Hypothalamus (tissue), 51 donors: ENCODE measurements at places on chromosomes 16 and 17.

DNA sequence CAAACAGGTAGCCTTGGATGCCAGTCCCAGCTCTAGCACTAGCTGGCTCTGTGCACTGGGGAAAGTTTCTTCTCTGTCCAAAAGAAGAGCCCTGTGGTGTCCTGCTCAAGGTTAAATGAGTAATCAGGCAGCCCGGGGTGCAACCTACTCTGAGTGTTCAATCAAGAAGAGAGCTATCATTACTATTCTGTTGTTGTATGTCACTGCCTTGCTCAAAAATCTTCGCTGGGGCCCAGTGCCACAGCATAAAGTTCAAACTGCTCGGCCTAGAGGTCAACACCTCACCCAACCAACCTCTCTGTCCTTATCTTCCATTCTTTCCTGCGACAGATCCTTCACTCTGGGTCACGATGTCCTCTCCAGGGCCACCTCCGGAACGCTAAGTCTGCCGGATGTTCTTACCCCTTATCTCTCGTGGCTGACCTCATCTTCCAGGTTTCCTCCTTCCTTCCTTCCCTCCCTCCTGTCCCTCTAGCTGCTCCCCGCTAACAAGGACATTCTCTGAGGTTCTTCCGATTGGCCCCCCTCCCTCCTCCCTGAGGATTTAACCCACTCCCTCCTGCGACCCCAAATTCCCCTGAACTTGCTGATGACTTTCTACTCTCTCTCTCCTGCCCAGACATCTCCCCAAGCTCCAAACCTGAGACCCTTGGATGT lies 4.4 kb downstream of the FDXR start:
- no peak for DNase-seq

DNA sequence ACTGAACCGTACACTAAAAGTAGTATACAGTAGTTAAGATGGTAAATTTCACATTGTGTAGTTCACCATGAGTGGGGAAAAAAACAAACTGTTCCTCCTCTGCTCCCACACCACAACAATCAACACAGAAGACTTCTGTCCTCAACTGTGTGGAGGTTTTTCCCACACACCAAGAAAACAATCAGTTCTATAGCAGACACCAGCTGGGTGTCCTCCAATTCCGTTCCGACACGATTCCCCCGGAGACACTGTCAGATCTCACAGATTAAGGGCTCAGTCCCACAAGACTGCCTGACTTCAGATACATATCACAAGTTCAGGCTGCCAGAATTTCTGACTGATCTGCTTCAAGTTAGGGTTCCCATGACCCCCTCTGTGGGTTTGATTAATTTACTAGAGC lies 31.8 kb downstream of the BBS2 start:
- DNase-seq = no peak

GRCh38 chr17:55659661-55660060 lies 63.0 kb downstream of the TMEM100 start:
- DNase-seq = no peak

DNA sequence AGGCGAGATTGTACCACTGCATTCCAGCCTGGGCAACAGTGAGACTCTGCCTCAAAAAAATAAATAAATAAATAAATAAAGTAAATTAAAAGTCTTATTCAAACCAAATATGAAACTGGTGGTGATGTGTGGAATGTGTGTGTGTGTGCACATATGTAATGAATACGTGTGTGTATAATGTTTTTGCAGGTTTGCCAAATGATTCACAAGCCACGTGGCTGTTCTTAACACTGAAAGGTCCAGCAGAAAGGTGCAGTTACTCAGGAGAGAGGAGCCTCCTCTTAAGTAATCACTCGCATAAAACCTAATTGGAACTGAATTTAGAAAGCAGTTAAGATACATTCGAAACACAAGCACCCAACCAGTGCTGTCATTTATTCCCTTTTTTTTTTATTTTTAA lies 22.9 kb downstream of the GDE1 start:
- DNase-seq = no peak

GRCh38 chr17:19709841-19710240 lies 6.5 kb downstream of the SLC47A2 start:
- no peak for DNase-seq

- no peak for DNase-seq
Measured at GRCh38 chr16:63530208-63530607, 1494.0 kb upstream of the CDH8 start.

DNA sequence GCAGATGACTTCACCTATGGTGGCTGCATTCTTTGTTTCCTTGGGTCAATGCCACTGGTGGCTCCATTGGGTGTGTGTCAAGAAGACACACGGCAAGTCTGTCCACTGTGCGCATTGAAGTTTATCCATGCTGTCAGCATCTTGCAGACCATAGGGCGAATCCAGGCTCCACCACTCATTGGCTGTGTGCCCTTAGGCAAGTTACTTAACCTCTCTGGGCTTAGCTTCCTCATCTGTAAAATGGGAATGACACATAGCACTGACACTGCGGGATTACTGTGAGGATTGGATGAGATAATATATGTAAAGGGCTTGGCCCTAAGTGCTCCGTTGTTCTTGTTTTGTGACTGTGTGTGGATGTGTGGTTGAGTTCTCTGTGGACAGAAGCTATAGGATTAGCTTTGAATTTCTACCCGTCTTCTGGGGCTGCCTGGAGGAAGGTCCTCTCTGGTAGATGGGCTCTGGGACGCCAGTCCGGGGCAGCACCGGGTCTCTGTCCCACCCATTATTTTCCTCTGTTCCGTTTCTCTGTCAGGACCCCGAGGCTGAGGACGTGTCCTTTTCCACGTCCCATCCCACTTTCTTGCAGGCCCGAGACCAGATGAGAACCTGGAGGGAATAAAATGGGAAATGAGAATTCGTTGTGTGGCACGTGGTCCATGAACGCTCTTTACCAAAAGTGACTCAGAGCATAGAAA lies 178.4 kb downstream of the IRF8 start:
- no peak for DNase-seq

DNA sequence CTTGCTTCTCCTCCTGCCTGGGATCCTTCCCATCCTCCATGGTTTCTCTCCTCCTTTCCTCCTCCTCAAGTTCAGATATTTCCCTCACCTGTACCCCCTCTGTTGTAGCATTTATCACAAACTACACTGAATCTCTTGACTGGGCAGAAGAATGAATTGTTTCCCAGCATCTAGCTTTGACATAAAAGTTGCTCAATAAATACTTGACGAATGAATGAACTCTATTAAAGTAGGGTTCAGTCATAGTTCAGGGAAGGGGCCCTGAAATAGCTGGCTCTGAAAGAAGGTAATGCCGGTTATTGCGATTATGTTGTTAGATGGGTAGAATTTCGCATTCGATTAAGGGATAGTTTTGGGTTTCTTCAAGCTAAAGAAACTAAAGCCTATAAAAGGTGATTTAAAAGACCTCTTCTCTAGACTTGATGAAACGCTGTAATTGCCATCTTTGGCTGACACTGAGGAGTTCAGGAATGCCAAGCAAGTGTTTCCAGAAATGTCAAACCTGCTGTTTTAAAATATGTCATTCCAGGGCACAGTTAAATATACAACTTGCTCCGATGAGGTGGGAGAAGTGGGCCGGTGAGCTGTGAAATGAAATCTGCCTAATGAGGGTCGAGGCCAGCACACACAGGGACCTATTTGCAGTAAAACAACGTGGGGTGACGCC lies 1.0 kb upstream of the CPD start:
- DNase-seq = no peak

DNA sequence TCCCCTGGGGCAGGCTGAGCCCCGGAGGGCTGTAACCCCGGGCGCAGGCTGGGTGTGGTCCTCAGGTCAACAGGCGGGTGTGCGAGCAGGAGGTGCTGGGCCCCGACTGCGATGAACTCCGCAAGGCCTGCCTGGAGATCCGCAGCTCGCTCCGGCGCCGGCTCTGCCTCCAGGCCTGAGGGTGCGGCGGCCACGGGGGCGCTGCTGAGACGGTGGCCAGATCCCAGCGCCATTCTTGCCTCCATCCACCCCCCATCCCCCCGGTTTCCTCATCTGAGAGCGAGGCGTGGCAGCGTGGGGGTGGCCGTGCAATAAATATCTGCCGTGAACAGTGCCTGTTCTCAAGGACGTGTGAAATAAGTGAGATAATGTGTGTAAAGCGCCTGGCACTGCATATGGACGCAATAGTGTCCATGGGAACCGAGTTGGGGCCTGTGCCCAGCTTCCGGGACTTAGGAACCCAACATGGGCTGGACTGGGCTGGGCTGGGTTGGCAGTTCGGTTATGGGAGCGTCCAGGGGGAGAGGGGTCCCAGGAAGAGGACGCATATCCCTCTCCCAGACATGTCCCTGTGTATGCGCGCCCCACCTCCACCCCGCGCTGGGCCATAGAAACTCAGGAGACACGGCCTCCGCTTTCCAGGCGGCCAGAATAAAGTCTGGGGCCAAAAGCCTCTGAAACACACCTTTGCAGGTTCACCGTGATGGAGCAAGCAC lies 15.0 kb downstream of the ZNF213 start:
- peak; percentile 42 for DNase-seq

- no peak for DNase-seq
Measured at GRCh38 chr17:80024206-80024972, 11.3 kb downstream of the TBC1D16 start.

DNA sequence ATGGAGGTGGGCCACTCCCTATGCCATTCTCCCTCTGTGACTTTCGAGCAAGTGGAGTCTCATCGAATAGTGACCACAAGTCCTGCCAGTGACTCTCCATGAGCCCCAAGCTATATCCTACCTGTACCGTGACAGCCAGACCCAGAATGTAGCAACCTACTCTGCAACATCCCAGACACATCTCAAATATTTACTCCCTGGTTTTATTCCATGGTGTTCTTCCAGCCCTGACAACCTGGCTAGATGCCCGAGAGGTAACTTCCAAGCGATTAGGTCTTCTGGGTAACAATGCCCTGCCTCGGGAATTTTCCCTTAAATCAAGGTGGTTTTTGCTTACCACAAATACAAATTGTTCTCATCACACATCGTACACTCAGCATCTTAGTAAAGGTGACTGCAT lies 211.7 kb downstream of the ZFHX3 start:
- DNase-seq = no peak

- no peak for DNase-seq
Measured at GRCh38 chr16:51553314-51553713, 402.2 kb upstream of the SALL1 start.

DNA sequence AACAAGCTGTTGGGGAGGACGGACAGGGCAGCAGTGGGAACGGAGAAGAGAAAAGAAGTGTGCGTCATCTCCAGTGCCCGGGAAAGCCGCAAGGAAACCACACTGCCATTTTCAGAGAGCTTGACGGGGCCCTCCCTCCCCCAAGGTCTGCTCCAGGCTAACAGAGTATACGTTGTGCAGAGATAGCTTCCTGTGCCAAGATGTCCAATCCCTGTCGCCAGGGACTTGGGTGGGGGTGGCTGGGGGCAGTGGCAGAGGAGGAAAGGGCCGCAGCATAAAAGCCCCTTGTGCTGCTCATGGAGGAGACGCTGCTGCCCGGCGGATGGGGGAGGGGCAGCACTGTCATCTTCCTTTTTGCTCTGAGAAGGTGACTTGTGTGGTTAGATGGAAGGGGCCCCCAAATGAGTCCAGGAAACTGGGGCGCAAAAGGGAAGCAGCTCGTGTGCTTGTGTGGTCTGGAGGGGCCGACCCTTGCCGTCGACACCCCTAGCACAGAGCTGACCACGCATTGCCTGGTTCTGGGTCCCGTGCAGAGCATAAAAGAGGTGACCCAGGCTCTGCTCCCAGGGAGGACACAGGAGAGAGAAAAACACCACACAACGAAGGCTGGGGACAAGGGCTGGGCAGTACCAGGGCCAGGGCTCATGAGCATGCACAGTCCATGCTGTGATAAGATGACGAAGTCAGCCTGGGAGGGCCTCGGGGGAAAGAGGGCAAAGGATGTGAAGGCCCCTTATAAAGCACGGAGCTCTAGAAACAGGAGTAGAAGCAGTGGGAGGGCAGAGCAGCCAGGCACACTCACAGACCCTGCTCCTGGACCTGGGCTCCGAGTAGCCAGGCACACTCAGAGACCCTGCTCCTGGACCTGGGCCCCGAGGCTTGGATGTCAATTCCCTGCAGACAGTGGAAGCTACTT lies 372.7 kb downstream of the SLC39A11 start:
- DNase-seq = peak; percentile 31

GRCh38 chr17:28563475-28563874 lies 7.8 kb downstream of the PIGS start:
- DNase-seq = no peak

- DNase-seq = no peak
Measured at GRCh38 chr16:56415875-56416274, 9.5 kb downstream of the AMFR start.

GRCh38 chr17:43877451-43878155 lies 29.7 kb downstream of the MPP2 start:
- no peak for DNase-seq

DNA sequence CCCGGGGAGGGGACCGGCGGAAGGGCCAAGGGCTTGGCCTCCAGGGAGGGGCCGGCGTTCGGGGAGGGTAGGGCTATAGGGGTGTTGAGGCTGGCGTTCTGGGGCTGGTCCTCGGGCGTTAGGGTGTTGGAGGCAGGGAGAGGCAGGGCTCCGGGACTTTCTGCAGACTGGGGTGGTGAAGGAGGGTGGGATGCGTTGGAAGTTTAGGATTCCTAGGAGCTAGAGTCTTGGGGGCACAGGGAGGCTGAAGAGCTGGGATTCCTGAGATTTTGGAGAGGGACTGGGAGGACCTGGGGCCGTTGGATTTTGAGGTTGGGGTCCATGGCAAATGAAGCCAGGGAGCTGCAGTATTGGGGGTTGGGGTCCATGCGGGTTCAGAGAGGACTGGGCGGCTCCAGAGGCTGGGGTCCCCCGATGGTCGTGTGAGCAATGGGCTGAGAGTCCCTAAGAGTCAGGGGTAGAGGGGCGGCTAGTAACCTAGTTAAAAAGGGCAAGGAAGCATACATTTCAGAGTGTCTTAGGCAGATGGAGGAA lies 740 bp downstream of the NFATC2IP start:
- no peak for DNase-seq
